ENCODE measurements at places on chromosomes 2 and 18.
A peak's percentile ranks its signal among the peaks of the same experiment; 100 is the strongest.

DNA sequence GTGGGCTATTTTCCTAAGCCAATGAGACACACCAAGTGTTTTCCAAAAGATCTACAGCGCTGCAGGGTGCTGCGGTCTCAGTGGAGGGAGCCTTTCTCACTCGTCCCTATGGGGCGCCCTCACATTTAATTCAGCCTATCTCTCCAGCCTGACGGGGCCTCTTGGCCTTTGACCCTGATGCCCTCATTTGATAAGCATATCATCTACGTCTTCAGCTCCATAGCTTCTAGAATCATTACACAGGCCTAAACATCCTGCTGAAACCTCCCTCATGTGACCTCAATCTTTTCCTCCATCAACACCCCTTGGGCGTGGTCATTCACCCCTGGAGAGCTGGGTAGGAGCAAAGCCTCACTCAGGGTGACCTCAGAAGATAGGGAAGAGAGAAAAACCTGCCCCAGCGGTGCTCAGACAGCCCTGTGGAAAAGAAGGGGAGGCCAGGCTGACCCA is 57.4 kb downstream of the CYP26B1 start:
- no peak overlapping the region for H3K27ac ChIP-seq
- H3K4me1 ChIP-seq = no peaks in the 10 kb centered on the region
- H3K4me3 ChIP-seq = no peak overlapping the region
- no peaks in the 10 kb centered on the region for H3K36me3 ChIP-seq
- H3K27me3 ChIP-seq = peaks cover 1% of the 10 kb centered on the region

GRCh38 chr18:11176481-11176881 is 27.1 kb upstream of the PIEZO2 start:
- no peak for DNase-seq
- H3K4me3 ChIP-seq = no peak overlapping the region
- no peak overlapping the region for H3K27ac ChIP-seq

- no peak overlapping the region for H3K4me3 ChIP-seq
- H3K27ac ChIP-seq = no peak overlapping the region
- H3K36me3 ChIP-seq = no peaks in the 10 kb centered on the region
- no peaks in the 10 kb centered on the region for H3K27me3 ChIP-seq
- H3K4me1 ChIP-seq = no peaks in the 10 kb centered on the region
- no peak for DNase-seq
Measured at GRCh38 chr2:35501076-35501475, 854.5 kb upstream of the CRIM1 start.

- H3K4me3 ChIP-seq = no peak overlapping the region
- H3K36me3 ChIP-seq = peaks cover 2% of the 10 kb centered on the region
- DNase-seq = no peak
- H3K4me1 ChIP-seq = peaks cover 12% of the 10 kb centered on the region
- peaks cover 2% of the 10 kb centered on the region for H3K27me3 ChIP-seq
Measured at GRCh38 chr2:216538538-216538937, 39.9 kb downstream of the RPL37A start.

- H3K4me3 ChIP-seq = no peak overlapping the region
- no peak overlapping the region for H3K27ac ChIP-seq
- H3K4me1 ChIP-seq = no peaks in the 10 kb centered on the region
- DNase-seq = no peak
- no peaks in the 10 kb centered on the region for H3K27me3 ChIP-seq
Measured at GRCh38 chr2:226011716-226012450, 612.4 kb downstream of the NYAP2 start.

- peak overlapping the region; percentile 58 for H3K4me3 ChIP-seq
- peak overlapping the region; percentile 69 for H3K27ac ChIP-seq
- peaks cover 27% of the 10 kb centered on the region for H3K27me3 ChIP-seq
- peaks cover 23% of the 10 kb centered on the region for H3K4me1 ChIP-seq
- H3K36me3 ChIP-seq = peaks cover 10% of the 10 kb centered on the region
Measured at GRCh38 chr2:74552914-74553811, 579 bp downstream of the LOXL3 start.

GRCh38 chr2:20048488-20049448 is 2.7 kb downstream of the LAPTM4A start:
- no peaks in the 10 kb centered on the region for H3K27me3 ChIP-seq
- no peak overlapping the region for H3K27ac ChIP-seq
- H3K4me3 ChIP-seq = no peak overlapping the region
- H3K4me1 ChIP-seq = peaks cover 21% of the 10 kb centered on the region

- peaks cover 30% of the 10 kb centered on the region for H3K4me1 ChIP-seq
- no peak overlapping the region for H3K27ac ChIP-seq
- peak overlapping the region; percentile 76 for H3K4me3 ChIP-seq
- peaks cover 17% of the 10 kb centered on the region for H3K27me3 ChIP-seq
- H3K36me3 ChIP-seq = peaks cover 7% of the 10 kb centered on the region
Measured at GRCh38 chr2:169734169-169734847, 676 bp downstream of the KLHL23 start.

GRCh38 chr18:63579616-63580015 is 7.5 kb upstream of the SERPINB13 start:
- H3K4me3 ChIP-seq = no peak overlapping the region
- DNase-seq = no peak
- H3K4me1 ChIP-seq = peaks cover 2% of the 10 kb centered on the region
- peaks cover 17% of the 10 kb centered on the region for H3K27me3 ChIP-seq
- no peaks in the 10 kb centered on the region for H3K36me3 ChIP-seq
- H3K27ac ChIP-seq = no peak overlapping the region

GRCh38 chr2:66426244-66427111 is 8.4 kb upstream of the MEIS1 start:
- DNase-seq = no peak
- H3K27me3 ChIP-seq = peaks cover 48% of the 10 kb centered on the region
- H3K4me1 ChIP-seq = no peaks in the 10 kb centered on the region
- H3K4me3 ChIP-seq = no peak overlapping the region

GRCh38 chr2:240460781-240461431 is 25.4 kb downstream of the GPC1 start:
- no peak overlapping the region for H3K27ac ChIP-seq
- no peak for DNase-seq
- H3K27me3 ChIP-seq = peaks cover 11% of the 10 kb centered on the region
- no peaks in the 10 kb centered on the region for H3K4me1 ChIP-seq
- no peak overlapping the region for H3K4me3 ChIP-seq

DNA sequence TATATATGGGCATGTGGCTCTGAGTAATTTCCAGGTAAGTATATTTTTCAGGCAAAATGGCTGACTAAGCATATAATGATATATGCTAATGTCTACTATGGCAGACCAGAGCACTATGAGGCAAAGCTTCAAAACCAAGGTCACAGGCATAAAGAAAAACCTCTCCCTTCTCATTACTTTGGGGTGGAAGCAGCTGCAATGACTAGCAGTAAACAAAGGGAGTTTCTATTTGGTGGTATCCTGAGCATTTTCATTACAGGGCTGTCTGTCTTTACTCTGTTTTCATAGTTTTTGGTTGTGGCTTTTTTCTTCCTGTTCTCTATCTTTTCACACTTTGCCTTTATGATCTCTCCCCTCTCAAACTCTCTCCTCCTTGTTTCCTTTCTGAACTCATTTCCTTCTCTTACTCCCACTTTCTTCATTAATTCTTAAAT is 15.6 kb downstream of the PDE6D start:
- DNase-seq = no peak
- H3K27me3 ChIP-seq = no peaks in the 10 kb centered on the region
- H3K27ac ChIP-seq = peak overlapping the region; percentile 55
- H3K4me3 ChIP-seq = peak overlapping the region; percentile 14
- H3K36me3 ChIP-seq = no peaks in the 10 kb centered on the region
